Non-pigmented ciliary epithelial cell (primary cell): ENCODE measurements at places on chromosomes 12 and 14.

- DNase-seq = no peak
Measured at GRCh38 chr12:83084516-83085234, 398.0 kb downstream of the TMTC2 start.

DNA sequence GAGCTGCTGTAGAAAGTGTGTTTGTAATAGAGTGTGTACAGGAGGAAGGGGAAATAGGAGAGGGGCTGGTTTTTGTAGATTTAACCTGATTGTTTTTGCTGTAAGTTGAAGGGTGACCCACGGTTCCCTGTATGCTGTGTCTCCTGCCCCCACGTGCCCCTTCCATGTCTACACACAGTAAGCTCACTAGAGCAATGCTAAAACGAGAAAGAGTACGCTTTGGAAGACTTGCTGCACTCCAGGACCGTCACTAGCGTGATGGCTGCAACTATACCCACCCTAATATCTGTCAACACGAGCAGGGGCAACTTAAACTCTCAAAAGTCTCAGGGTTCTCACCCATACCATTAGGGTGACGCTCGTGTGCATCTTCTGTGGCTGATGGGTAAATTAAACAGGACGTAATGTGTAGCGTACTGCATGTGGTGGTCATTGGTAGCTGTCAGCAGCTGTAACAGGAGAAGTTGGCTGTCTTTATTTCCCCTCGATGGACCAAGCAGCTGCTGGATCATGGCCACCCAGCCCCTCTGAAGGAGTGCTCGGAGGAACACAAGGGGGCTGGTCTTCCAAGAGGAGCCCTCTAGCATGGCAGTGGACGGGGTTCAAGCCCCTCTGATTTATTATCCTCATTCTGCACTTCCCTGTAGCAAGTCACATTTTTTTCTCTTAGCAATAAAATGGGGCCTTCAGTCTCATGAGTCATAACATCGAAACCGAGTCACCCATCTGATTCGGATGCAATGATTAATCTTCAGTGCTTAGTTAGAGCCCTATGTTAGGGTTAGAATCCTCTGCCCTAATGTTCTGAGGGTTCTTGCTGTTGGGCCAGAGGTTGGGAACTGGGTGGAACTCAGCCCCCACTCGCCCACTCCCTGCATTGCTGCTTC, 14.0 kb downstream of the CCND2 start:
- DNase-seq = no peak

GRCh38 chr12:4274396-4275015, 944 bp downstream of the CCND2 start:
- no peak for DNase-seq

DNA sequence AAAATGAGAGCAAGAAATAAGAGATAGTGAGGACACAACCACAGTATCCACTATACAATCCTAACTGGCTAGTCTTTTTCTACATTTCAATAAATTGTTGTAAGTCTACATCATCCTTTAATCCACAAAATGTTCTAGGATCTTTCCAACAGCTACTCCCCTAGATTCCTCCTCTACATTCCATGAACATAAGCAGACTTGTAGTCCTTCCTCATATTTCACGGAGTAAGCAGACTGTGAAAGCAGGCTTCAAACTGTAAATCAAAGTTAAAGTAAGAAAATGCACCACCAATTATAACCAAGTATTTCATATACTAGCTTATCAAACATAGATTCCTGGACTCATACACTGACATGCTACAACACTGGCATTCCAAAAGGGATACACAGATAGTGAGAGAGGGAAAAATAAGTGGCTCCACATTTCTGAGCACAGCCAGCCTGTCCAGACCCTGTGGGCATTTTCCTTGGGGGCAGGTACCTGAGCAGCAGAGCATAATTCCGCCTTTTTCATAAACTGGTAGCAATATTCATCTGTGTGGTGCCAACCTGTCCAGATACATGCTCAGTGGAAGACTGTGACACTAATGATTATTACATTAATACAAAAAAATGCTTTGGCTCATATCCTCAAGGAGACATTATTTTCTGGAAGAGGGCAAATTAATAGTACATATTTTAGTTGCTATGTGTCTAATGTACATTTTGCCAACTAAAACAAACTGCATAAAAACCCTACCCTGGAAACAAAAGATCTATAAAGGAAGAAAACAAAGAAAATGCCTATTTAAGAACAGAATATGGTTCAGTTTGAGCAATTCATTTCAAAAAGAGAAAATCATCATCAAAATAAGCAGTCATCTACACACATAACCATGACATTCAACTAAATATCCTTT, 113.3 kb upstream of the FSCB start:
- DNase-seq = no peak

DNA sequence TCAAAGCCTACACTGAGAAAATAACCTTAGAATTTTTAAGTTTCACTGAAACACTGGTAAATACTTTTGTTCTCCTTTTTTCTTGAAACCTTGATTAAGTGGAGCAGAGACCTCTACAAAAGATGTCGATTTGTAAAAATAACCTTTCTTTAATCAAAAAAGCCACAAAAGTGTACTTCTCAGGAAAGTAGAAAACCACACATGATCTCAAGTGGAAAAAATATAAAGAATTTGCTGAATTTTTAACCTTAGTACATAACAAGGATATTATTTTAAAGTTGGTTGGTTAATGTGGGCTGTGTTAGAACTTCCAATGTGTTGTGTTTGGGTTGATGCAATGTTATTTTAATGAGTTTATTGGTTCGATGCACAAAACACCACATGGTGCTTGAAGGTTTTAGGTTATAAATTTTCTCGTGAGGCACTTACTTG, 8.6 kb downstream of the LGR5 start:
- DNase-seq = no peak

DNA sequence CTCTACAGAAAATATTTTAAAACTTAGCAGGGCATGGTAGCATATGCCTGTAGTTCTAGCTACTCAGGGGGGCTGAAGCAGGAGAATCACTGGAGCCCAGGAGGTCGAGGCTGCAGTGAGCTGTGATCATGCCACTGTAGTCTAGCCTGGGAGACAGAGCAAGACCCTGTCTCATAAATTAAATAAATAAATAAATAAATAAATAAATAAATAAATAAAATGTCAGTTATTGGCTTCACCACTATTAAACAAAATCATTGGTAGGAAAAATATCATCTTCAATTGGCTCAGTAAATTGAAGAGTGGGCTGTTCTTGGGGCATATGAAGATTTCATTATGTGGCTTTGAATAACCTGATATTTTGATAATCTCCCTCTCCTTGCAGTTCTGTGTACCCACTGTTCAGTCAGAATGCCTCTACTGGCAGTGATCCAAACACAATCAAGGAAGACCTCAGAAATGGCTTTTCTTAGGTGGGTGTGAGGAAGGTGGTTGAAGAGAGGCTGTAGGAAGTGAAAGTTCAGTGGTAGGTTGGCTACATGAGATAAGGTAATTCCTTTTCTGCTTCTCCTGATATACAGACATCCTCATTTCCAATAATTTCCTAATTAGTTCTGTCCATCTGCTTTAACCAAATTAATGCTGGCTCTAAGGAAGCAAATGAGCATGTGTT, 175.8 kb downstream of the MSRB3 start:
- no peak for DNase-seq

DNA sequence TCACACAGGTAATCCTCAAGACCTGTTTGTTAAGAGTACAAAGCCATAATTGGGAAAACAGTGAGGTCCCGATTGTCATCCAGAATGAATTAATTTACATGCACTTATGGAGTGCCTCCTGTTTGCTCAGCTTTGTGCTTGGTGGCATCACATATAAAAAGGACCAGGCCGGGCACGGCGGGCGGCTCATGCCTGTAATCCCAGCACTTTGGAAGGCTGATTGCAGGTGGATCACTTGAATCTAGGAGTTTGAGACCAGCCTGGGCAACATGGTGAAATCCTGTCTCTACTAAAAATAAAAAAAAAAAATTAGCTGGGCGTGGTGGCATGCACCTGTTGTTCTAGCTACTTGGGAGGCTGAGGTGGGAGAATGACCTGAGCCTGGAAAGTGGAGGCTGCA, 247.4 kb downstream of the CACNA1C start:
- no peak for DNase-seq

DNA sequence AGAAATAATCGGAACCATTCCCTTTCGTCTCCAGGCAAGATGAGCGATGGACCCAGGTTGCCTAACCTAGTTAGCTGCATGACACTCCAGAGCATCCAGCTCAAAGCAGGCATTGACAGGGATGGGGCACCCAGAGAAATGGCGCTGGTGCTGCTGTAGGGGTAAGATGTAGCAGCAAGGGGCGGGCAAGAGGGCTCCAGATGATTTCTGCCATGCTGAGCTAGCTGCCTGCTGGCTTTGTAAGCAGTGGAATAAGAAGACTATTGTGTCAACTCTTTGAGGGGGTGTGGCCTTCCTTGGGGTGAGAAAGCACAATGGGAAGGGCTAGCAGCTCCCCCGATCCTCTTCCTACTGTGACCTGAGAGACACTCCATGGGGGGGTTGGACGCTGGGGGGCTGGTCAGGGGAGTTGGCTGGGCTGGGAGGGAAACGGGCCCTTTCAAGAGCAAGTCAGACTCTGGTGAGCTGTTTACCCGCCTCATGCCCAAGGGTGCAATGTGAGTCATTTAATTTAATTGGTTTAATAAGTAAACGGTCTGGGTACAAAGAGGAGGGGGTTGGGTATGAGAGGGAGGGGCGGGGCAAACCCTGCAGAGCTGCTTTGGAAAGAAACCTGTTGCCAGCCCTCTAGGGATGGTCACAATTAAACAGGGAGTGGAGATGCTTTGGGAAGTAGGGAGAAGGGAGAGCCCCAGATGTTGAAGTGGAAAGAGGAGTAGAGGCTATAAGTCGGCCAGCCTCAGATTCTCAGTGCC, 50.5 kb downstream of the B4GALNT3 start:
- DNase-seq = no peak

DNA sequence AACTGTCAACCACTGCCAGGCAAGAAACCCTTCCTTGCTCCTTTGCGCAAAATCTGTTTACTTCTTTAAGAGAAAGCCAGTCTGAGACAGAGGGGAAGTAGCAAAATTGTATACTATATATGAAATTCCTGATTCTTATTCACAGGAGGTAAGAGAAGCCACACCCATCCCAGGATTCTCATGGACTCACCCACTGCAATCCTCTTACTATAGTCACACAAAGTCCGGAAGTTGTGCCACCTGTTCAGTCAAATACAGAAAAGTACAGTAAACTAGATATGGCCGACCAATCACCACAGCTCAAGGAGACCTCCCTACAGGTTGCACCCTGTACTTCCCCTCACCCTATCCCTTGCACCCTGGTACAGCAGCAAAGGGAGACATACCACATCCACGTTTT, 2.9 kb downstream of the PRMT5 start:
- no peak for DNase-seq

DNA sequence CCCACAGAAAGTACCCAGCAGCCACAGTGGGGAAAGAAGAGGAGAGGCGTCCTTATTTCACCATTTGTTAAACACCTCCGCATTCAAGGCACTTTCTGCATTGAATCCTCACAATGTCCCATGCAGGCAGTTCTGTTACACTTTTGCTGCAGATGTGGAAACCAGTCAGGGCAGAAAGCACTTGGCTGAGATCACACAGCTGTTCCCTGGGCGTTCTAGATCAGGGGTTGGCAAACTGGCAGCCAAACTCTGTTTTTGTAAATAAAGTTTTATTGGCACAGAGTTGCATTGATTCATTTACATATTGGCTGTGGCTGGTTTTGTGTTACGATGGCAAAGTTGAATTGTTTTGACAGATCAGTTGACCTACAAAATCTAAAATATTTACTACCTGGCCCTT, 20.1 kb downstream of the FOXN4 start:
- no peak for DNase-seq

GRCh38 chr12:31832740-31833729, 104.2 kb upstream of the AMN1 start:
- DNase-seq = no peak

DNA sequence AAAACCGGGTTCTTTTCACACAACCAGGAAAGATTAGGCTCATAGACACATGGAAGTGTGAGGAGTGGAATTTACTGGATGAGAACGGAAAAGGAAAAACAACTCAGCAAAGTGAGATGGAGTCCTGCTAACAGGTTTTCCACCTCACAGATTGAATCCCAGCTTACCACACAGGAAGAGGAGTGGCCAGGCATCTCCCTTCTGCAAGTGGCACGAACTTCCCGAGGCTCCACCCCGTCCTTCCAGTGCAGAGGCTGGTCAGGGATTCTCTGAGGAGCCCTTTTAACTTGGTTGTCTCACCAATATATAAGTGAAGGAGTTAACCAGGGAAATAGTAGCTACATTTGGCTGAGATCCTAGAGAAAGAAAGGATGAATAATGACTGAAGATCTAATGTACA, 102.8 kb downstream of the SCAF11 start:
- DNase-seq = no peak

- DNase-seq = no peak
Measured at GRCh38 chr14:23428686-23429495, 6.6 kb downstream of the MYH7 start.

DNA sequence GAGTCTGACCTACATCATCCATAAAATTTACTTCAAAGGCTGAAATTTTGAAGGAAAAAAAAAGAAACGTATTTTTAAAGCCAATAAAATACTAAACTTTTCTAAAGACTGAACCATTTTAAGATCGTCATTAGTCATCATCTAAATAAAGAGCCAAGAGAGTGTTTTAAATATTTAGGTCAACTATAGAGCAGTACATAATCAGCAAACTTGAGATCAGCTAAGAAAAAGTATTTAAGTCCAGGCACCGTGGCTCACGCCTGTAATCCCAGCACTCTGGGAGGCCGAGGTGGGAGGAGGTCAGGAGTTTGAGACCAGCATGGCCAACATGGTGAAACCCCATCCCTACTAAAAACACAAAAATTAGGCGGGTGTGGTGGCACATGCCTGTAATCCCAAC, 35.5 kb downstream of the HECTD1 start:
- DNase-seq = no peak

DNA sequence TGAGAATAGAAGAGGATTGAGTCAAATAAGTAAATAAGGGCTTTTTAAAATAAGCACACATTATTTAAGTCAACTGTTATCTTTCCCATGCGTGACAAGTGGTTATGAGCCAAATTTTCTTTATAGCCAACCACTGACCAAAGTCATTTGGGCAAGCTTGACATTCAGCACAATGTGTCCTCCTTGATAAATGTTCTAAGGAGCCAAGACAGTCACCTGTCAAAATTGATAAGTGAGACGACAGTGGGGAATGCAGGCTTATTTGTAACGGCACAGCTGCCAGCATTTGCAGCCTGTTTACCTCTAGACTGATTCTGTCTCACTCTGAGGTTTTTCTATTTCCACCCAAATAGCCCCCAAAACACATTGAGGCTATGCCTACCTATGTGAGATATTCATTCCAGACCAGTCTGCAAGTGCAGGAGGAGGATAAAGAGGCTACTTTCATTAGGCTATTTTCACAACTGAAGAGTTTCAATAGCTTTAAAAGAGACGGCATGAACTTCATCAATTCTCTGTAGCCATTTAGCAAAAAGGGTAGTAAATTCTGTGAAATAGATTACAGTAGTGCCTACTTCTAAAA, 339.5 kb downstream of the PDZRN4 start:
- DNase-seq = no peak
